ENCODE measurements at places on chromosomes 4 and X.

GRCh38 chr4:134695433-134695832, 493.8 kb upstream of the PABPC4L start:
- DNase-seq, result no peak

GRCh38 chr4:138401334-138401733, 159.2 kb upstream of the SLC7A11 start:
- peak; percentile 68 for DNase-seq

- DNase-seq, result no peak
Measured at GRCh38 chr4:168437192-168437943, 42.9 kb downstream of the DDX60L start.

GRCh38 chr4:27293831-27294230, 433.2 kb downstream of the STIM2 start:
- DNase-seq, result no peak

DNA sequence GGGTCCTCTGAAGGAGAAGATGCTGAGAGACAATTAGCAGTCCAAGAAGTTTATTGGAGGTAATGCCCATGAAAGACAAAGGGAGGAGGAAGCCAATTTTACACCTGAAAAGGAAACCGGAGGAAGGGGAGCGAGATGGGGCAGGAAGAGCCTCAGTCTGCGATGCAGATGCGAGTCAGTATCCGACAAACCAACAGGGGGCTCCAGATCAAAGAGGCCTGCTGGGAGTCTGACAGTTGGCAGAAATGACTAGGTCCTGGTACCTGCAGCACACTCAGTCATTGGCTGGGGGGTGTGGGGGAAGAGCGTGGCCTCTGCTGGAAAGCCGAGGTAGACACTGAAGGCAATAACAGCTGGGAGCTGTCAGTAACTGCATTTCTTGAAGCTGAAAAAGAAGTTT, 231.1 kb upstream of the CENPE start:
- DNase-seq, result no peak

GRCh38 chr4:19381068-19381467, 870.6 kb upstream of the SLIT2 start:
- no peak for DNase-seq

- DNase-seq, result peak; percentile 44
Measured at GRCh38 chrX:151694661-151695582, at the start of gene PRRG3. TSS of gene PRRG3 (plus strand) at chrX:151695458. CDS start at chrX:151698815, 3,357 bp downstream.

- no peak for DNase-seq
Measured at GRCh38 chr4:179372242-179372641, 1930.0 kb upstream of the AGA start.

DNA sequence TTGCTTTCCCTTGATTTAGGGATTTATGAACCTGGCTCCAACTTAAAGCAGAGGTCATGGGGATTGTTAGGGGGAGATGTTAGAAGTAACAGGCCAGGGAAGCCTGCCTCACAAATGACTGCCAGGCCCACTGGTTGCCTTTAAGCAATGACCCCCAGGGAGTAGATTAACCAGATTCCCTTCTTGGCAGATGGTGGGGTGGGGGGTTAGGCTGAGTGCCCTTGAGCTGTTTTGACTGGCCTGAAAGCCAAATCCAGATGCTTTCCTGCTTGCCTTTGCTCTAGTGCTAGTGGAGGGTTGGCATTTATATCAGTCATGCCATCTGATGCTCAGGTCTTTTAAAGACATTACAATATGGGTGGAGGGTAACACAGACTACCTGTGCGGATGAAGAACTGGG, 128.1 kb downstream of the TMEM164 start:
- no peak for DNase-seq

- no peak for DNase-seq
Measured at GRCh38 chr4:3223956-3224748, 24.8 kb upstream of the MSANTD1 start.

DNA sequence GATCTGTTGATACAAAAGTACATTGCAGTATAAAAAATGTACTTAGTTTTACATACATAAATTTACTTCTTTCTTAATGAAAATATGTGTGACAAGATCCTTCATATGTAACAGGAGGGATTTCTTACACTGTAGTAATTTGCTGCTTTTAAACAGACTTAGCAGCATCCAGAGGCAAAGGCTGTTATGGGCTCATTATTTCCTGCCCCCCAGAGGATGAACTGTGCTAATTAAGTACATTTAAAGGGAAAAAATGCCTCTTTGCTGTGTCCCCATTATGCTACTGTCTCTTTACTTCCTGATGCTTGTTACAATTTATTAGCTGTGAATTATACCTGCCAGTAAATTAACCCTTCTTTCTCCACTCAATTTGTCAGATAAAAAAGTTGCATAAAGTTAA, 47.1 kb downstream of the NDST3 start:
- peak; percentile 1 for DNase-seq

DNA sequence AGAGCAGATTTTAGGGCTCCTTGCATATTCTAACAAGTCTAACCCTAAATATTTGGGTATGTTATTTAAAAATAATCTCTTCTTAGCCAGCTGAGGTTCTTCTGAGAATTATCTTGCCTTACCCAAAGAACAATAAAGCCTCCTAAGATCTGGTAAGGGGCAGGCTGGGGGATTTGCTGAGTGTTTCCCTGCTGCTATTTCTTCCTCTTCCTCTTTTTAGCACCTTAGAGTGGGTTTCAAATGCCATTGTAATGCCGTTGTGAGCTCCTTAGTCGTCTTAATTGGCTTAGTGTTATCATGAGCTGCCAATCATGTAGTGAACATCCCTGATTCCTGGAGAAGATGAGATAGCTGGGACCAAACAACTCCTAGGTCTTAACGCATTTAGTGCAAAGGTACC, 15.4 kb downstream of the STOX2 start:
- no peak for DNase-seq

GRCh38 chr4:116952530-116953136, 132.7 kb downstream of the TRAM1L1 start:
- DNase-seq, result no peak

DNA sequence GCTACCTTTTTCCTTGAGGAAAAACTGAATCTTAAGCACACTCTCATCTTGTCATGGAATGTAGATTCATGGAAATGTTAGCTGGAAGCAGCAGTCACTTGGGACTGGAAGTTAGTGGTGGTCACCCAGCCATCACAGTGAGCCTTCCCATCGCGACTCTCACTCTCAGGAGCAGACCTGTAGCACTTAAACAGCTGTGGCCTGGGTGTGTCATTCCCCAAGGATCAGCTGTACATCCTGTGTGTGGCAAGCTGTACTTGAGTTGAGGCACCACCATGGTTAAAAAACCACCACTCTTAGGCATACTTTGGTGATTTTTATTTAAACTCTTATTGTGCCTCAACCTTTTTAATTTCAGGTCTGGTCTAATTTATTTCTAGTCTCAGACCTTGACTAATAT, 46.7 kb downstream of the JADE1 start:
- no peak for DNase-seq

GRCh38 chr4:155060419-155060818, 148.0 kb upstream of the NPY2R start:
- DNase-seq, result no peak

DNA sequence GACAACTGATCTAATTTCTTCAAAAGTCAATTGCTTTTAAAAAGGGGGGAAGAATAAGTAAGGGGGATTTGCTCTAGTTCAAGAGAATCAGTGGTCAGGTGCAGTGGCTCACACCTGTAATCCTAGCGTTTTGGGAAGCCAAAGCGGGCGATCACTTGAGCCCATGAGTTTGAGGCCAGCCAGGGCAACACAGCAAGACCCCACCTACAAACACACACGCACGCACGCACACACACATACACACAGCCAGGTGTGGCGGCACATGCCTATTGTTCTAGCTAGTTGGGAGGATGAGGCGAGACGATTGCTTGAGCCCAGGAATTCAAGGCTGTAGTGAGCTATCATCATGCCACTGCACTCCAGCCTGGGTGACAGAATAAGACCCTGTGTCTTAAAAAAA, 9.6 kb downstream of the GRSF1 start:
- DNase-seq, result no peak

DNA sequence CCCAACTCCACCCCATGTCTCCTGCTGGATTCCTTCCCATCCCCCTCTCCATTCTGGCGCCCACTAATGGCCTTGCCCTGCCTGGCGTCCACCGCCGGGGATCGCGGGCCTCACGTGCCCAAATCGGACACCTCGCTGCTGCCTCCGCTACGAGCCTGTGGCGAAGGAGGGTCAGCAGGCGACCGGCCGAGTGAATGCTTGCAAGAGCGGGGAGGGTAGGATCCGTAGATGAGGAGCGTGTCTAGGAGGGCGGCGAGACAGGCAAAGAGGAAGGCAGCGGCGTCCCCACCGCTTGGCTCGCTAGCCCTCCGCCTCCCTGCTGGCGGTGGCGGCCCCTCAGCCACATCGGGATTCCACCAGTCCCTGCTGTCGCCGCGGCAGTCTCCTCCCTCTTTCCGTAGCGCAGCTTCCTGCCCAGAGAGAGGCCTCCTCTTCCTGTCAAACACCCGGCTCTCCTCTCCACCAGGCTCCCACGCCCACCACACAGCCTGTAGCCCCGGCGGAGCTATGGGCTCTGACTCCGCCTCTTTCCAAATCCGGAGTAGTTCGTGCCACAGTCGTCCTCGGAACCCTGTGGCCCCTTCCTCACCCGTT, at the start of gene SPIN2B:
Gene SPIN2B, minus strand, starts transcription at position 387 of the 594 bp plus-strand sequence.
- peak; percentile 90 for DNase-seq

DNA sequence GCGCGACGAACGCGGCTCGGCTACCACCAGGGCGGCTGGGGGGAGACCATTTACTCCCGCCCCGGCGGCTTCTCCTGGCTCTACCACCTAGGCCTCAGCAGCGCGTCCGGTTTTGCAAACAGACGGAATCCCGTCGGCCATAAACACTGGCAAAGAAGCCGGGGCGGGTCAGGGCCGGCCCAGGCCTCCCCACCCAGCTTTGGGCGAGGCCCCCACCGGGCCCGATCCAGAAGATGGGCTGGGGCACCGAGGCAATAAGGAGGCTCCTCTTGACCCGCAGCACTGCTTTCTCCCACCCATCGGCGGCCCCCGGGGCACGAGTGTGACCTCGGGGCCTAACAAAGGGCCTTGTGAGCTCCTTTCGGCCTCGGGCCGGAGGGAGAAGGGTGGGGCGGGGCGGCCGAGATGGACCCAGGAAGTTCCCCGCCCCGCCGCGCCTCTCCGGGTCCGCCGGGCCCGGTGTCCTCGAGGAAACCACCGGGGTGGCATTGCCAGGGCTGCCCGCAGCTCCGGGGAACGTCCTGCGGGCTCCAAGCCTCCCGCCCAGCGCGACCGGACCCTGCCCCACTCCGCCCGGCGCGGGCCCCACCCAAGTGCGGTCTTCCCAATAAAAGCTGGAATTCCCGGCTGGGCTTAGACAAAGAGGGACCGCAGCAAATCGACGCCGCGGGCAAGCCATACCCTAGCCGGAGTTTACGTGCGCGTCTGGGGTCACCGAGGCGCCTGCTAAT, 5.9 kb downstream of the BCOR start:
- DNase-seq, result peak; percentile 54

Data from retina (tissue), 1 donor.